Small intestine (tissue), 16 donors: ENCODE measurements at places on chromosomes 3 and 15.

DNA sequence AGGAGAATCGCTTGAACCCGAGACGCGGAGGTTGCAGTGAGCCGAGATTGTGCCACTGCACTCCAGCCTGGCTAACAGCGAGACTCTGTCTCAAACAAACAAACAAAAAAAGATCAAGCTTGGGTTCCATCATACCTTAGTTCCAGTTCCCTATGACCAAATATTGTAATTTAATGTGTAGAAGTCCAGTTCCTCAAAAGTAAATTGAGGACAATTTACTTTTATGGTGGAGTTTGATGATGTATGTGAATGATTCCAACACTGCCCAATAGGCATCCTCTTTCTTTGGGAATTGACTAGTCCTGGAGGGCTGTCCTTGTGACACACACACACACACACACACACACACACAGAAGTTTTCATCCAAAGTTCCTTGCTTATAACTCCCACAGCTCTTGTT is 2.8 kb upstream of the PKM start:
- no peak for DNase-seq

DNA sequence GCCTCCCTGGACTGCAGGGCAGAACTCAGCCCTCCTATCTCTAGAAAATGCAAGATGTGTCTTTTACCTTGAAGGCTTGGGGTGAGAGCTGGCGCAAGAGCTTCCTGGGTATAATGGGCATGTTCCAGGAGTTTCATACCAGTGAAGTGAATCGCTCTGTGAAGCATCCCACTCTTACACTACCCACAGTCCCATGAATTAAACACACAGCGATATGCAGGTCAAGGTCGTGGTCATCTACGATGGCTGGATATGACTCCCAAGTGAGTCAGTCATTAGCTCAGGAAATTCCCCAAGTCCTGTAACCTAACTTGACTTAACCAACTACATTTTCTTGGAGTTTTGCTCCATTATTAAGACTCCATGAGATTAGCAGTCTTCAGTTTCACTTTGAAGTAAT is 439.7 kb downstream of the NTRK3 start:
- DNase-seq = no peak

DNA sequence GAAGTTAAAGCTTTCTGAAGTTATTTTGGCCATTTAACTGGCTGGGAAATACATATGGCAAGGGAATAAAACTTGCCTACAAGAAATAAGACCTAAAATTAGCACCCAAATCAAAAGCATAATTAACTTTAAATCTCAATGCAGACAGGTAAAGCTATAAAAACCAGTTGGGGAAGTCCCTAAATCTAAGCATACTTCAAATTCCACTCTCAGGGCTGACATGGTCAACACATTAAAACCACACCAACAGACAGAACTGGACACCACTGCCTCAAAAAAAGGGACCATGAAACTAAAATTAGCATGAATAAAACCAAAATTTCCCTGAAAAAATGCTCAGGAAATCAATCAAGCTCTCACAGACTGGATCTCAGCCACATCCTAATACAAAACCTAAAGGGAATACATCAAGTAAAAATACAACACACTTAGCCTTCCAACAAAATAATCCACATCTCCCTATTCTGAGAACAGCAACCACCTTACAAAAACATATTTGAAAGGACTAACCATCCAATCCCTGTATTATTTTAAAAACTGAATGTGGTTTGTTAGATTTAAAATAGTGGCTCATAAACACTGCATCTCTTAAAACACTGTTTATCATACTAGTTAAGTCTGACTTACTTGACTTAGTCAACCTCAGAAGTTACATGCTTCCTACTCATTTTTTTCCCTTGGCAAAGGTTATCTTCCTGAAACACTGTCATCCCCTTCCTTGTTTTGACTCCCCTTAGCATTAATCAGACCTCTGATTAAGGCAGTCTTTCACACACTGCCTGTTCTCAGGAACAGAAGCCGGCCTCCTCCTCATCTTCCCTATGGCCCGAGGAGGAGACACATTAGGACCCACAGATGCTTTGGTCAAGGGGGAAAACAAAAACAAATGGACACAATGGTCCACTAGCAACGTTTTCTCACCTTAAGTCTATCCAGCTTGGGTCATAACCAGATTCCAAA is 8.3 kb downstream of the TRA2B start:
- no peak for DNase-seq

GRCh38 chr15:93646193-93646592 is 557.2 kb upstream of the RGMA start:
- DNase-seq = no peak

GRCh38 chr3:78077178-78077577 is 1037.3 kb downstream of the ROBO2 start:
- no peak for DNase-seq

- no peak for DNase-seq
Observed at GRCh38 chr15:45138814-45139765, 9.3 kb downstream of the DUOX1 start.

DNA sequence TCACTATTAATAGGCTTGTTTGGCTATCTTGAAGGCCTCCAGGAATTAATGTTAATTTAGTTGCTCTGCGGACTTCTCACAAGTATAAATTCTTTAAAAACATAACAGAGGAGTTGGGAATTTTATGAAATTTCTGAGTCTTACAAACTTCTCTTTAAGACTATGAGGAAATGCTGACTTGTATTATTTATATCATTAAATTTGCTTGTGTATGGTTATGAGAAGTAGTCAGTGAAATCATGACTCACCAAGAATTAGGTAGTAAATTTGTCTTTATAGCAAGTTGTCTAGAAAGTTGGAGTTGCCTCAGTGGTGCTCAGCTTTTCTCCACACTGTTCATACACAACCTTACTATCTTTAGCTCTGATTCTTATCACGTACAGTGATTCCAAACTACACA is 26.5 kb downstream of the PHLDB2 start:
- DNase-seq = no peak

GRCh38 chr3:49465270-49466034 is 4.6 kb upstream of the DAG1 start:
- DNase-seq = peak; percentile 54

GRCh38 chr3:15743587-15744009 is 54.2 kb downstream of the ANKRD28 start:
- peak; percentile 1 for DNase-seq

- DNase-seq = no peak
Observed at GRCh38 chr3:17775073-17775472, 32.6 kb upstream of the TBC1D5 start.

DNA sequence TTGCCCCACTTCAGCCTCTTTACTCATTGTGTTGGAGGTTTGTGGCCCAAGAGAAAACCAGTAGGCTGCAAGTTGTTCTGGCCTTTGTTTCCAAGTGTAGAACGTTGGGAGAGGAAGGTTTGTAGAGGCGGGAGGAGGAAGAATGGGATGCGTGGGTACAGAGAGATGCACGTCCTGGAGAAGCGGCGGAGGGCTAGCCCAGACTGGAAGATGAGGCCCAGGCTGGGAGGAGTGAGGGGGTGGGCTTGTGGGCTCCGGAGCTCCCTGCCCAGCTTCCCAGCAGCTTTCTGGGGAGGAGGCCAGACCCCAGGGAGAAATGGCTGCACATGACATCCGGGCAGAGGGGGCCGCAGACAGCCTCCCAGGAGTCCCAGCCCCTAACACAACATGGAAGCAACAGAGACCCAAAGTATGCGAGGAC is 5.3 kb downstream of the PLA2G4F start:
- DNase-seq = no peak

DNA sequence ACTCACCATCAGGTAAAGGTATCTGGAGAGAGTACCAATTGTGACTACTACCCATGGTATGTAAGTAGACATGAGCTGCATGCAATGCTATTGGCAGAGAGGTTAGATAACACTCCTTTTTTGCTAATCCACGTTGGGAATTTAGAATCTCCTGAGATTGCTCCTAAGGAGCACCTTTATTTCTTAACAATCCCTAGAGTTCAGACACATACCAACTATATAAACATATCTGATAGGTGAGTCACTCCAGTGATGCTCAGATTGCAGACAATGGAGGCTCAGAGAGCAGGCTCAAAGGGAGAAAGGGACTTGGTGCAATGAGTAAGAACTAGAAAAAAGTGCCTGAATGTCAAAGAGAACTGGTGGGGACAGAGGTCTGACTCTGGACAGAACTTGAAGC is 47.0 kb upstream of the LRRFIP2 start:
- DNase-seq = peak; percentile 56

DNA sequence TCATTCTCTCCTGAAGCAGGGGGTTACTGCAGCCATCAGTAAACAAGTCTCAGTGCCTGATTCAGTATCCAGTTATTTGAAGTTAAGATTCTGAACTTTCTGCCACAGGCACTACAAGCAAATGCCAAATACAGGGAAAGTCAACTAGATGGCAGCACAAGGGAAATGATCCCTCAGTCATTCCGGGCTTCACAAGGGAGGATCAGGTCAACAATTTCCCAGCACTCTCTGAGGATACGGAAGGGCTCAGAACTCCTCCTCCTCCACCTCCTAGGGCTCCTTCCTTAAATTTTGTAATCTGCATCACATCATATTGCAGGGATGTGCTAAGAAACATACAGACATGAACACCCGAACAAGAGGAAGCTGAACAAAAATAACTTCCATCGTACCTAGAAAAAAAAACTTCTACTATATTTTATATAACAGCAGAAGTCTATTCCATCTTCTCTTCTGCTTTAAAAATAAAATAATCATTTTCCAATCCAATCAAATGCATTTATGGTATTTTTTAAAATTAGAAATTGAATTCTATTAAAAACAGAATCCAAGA is 187.1 kb downstream of the FMN1 start:
- no peak for DNase-seq

GRCh38 chr3:74479915-74480314 is 134.5 kb downstream of the CNTN3 start:
- DNase-seq = no peak

- DNase-seq = peak; percentile 97
Observed at GRCh38 chr3:170331143-170331542, 26.4 kb upstream of the SKIL start.

- DNase-seq = no peak
Observed at GRCh38 chr3:42712344-42712648, 9.7 kb upstream of the HHATL start.

DNA sequence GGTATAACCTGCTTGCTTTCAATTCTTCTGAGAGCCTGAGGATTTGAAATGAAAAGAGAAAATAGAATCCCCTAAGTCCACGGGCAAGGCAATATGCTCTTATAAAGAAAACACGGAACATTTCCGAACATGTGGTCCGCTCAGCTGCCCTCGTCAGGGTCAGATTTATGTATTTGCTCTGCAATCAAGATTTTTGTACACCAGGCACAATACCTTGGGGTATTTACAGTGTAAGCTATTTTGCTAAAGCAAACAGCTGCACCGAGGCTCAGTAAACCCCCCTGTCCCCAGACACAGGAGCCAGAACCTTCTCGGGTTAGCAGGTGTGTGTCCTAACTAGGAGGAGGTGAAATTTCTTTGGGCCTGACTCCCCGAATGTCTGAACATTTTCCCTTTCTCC is 155.8 kb upstream of the LRIG1 start:
- no peak for DNase-seq

GRCh38 chr3:119085070-119085439 is 50.4 kb upstream of the IGSF11 start:
- DNase-seq = no peak

- no peak for DNase-seq
Observed at GRCh38 chr3:191388823-191389222, 58.5 kb upstream of the UTS2B start.

- DNase-seq = peak; percentile 78
Observed at GRCh38 chr3:61617041-61617440, 55.7 kb downstream of the PTPRG start.

DNA sequence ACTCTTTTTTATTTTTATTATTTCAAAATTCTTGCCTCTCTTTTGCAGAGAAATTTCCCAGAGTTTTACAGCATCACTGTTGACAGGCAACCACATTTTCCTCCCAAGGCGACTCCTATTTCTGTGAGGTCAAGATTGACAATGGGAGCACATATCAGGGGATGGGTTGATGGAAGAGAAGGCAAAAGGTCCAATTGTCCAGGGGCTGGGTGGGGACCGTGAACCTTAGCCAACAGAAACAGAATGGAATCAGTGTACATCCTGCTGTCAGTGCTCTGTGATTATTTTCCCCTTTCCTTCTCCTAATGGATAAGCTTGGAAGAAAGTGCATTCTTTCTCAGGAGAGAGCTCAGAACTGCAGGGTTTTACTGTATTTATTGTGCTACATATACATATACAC is 42.4 kb downstream of the CNTN6 start:
- no peak for DNase-seq

- no peak for DNase-seq
Observed at GRCh38 chr3:53158765-53159155, 2.2 kb upstream of the PRKCD start.

- DNase-seq = no peak
Observed at GRCh38 chr3:56667973-56668579, 15.0 kb downstream of the TASOR start.

GRCh38 chr3:152350776-152351175 is 82.0 kb downstream of the MBNL1 start:
- DNase-seq = no peak

DNA sequence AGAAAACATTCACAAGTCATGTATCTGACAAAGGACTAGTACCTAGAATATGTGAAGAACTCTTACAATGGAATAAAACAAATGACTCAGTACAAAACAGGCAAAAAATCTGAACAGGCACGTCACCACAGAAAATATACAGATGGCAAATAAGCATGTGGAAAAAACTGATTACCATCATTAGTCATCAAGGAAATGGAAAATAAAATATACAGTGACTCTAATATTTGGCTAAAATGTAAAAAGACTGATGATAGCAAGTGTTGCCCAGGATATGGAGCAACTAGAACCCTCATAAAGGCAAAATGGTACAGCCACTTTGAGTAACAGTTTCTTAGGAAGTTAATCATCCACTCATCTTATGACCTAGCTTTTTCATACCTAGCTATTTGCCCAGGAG is 95.8 kb upstream of the ABHD17C start:
- DNase-seq = no peak

DNA sequence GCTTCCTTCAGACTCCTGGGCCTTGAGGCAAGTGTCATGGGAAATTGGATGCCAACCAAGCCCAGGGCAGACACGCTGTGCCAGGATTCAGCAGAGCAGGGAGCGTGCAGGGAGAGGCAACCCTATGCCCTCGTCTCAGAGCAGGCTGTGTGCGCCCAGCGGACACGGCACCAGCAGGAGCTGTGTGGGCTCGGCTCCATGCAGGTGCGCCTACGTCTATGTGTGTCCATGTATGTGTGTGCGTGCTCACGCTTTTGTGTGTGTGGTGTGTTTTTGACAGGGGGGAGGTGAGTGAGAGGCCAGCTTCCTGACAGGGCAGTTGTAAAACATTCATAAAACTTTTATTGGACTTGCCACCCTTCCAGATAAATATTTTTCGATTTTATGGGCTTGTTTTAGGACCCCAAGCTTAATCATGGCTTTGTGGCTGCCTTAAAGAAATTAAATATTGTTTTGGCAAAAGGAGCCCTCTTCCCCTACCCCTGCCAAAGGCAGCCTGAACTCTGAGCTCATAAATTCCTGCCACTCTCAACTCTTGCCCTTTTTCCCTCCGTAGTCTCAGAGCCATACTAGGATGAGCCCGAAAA is 84.4 kb downstream of the DNAJB8 start:
- peak; percentile 60 for DNase-seq

GRCh38 chr3:153591561-153592245 is 429.7 kb downstream of the RAP2B start:
- no peak for DNase-seq
